ENCODE measurements at places on chromosomes 12 and 14.

DNA sequence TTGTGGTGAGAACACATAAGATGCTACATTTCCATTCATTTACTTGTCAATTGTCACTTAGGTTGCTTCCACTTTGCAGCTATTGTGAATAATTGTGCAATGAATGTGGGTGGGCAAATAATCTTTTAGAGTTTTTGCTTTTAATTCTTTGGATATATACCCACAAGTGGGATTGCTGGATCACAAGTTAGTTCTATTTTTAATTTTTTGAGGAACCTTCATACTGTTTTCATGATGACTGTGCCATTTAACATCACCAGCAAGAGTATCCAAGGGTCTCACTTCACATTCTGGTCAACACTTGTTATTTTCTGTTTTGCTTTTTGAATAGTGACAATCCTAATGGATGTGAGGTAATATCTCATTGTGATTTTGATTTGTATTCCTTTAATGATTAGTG lies 10.5 kb downstream of the CLEC6A start:
- DNase-seq = no peak

DNA sequence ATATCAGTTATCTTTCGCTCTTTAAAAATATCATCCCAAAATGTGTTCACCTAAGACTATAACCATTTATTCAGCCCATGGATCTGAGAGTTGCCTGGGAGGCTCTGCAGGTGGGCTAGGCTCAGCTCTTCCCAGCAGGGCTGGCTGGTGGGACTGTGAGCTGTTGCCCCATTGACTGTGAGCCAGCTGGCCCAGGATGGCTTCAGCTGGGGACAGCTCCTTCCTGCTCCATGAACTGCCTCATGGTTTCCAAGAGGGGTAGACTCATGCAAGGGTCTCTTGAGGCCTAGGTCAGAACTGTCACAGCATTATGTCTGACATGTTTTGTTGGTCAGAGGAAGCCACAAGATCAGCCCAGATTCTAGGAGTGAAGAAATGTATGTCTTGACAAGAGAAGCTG lies 114.1 kb upstream of the E2F7 start:
- no peak for DNase-seq

DNA sequence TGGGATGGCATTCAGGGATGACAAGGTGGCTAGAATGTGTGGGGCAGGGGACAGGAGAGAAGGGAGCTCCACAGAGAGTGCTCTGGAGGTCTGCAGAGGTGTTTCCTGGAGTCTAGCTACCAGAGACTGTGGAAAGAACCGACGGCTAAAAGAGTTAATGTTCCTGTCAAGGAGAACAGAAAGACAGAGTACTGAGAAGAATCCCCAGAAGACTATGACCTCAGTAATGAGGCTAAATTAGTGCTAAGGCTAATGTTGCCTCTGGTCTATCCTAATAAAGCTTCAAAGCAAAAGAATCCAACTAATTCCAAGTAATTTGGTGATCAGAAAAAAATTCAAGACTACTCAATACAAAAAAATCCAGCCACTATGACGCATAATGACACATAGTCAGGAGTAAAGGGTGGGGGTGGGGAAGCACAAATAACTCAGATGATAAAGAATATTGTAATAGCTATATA lies 44.7 kb downstream of the FERMT2 start:
- DNase-seq = no peak

DNA sequence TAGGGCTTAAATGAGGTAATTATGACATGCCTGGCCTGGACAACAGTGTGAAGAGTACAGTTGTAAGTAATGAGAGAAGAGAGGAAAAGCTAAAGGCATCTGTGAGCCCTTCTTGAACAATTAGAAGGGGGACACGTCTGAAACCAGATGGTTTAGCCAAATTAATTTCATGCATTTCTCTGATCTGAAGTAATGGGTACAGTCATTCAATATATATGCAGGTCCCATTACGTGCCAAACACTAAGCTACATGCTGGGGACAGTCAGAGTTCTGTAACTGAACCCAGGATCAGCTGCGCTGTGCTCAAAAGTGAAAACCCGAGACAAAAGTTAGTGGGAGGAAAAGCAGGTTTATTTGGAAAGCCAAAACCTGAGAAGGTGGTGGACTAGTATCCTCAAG lies 207.2 kb upstream of the TMTC1 start:
- no peak for DNase-seq

DNA sequence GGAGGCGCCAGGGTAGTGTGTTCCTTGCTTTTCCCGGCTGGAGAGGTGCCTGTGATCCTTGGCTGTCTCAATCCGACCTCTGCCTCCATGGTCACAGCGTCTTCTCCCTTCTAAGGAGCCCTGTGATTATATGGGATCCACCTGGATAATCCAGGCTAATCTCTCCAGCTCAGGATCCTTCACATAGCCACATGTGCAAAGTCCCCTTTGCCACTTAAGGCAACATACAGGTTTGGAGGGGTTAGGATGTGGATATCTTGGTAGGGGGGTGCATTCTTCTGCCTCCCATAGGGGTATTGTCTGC lies 1.2 kb upstream of the HVCN1 start:
- no peak for DNase-seq

GRCh38 chr14:60212503-60213371 lies 36.3 kb upstream of the PPM1A start:
- DNase-seq = no peak

- no peak for DNase-seq
Observed at GRCh38 chr12:31989571-31990362, 30.6 kb downstream of the RESF1 start.

DNA sequence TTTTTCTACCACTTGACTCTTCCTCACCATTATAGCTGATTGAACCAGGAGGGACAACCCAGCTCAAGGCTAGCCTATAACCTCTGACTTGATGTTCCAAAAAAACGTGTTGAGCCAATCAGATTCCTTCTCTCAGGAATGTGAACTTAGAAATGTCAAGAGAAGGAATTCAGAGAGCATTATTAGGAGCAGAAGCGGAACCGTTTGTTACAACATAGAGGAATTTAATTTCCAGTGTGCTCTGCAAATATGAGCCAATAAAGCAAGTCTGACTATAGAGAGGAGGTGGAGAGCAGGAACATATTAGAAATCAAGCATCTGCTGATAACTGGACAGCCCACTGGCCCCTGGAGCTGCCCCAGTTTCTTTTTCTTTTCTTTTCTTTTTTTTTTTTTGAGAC lies 15.3 kb upstream of the PELI2 start:
- no peak for DNase-seq
